Caudate nucleus (tissue), 63 donors: ENCODE measurements at places on chromosomes 11 and 22.

DNA sequence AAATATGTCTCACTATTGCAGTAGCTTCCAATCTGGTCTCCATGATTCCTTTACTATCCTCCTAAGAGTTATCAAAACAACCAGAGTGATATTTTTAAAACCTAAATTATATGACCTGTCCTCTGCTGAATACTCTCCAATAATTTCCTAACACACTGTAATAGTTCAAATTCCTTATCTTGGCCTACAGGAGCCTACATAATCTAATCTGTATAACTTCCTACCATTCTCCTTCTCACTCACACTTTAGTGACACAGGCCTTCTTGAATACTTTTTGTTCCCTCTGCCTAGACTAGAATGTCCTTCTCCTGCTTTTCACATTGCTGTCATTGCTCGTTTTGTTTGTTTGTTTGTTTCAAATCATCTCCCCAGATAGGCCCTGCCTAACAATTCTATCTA, 9.4 kb downstream of the FHIP1B start:
- DNase-seq, result no peak

DNA sequence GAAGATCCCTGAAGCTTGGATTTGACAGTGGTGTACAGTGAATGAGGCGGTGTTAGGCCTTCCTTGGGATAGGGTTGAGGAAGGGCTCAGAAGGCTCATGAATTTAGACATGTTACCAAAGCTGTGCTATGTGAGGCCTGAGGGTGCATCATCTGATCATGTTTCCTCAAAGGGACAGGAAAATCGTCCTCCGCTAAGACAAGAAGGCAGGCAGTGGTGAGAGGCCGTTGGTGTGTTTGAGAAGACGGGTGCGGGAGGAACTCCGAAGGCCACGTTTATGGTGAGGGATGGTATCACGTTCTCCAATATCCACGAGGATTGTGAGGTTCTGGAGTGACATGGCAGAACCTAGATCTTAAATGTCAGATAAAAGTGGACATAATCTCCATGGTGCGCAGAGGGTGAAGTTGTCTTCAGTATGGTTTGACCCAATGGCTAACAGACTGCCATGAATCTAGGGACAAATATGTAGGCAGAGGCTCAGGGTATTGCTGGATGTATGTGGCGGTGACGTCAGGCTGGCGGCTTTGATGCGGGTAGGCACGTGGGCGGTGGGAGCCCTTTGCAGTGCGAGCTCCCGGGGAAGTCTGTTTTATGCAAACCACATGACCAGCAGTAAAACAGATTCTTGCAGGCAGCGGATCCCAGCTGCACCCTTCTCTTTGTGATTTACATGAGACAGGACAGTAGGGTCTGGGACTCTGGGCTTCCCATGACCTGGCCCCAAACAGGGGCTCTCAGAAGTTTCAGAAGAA, 242.3 kb upstream of the B3GAT1 start:
- DNase-seq, result no peak

DNA sequence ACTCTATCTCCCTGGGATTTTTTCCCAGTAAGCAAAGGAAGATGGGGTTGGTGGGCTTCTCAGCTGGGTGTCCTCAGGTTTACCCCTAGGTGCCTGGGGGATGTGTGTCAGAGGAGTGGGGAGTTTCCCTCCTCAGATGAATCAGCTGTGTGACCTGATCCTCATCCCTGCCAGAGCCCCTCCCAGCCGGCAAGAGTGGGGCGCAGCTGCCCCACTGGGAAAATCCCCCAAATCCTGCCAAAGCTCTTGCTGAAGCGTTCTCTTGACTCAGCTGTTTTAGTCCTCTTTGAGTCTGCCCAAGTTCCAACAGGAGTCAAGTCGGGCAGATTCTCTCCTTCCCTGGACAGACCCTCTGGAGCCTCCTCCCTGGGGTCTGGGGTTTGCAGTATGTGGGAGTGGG, 6.0 kb downstream of the C11orf68 start:
- DNase-seq, result no peak

- no peak for DNase-seq
These were observed 1.9 kb upstream of the LTBP3 start for GRCh38 chr11:65559951-65560537.

DNA sequence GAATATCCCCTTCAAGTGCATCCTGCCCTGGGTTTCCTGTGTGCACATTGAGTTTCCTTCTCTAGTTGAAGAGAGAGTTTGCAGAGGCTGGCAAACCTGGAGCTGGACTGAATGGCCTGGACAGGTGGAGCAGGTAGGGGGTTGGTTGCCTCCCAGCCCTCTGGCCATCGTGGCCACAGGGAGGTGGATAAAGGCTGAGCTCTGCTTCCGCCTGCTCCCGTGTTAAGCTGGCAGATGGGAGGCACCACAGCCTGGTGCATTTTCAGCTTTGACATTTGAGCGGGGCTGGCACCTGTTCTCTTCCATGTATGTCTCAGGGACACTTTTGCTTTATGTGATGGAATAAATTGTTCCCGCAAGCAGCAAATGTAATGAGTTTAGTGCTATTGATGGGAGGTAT, 11.1 kb downstream of the MICAL2 start:
- no peak for DNase-seq
